ENCODE measurements at places on chromosomes 4 and X.

DNA sequence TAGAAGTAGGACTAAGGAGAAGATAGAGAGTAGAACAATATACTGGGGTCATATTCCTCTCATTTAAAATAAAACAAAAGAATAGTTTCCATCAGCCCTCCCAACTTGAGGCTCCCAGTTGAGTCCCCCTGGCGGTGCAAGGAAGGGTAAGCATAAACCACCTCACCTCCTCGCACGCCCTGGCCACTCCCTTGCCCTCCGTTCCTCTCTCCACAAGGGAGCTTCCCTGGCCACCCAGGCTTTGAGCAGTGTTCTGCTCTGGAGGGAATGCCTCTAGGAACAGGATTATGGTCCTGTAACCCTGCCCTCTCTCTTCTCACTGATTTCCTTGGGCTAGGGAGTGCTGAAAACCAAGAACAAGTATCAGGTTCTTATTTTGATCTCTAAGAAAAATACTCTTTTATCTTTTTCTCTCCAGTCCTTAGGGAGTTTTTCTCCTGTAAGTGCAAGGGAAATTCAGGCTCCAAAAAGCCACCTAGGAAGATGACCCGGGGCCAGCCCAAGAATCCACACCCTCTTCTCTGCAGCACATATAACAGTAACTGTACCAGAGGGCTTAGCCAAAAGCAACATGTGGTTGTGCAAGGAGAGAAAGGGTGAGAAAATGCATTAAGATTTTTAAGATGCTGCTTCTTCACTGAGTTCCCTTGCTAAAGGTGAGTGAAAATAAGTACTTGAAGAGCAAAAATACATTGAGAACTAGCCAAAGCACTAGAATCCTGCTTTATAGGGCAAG is 69.9 kb downstream of the USP38 start:
- DNase-seq, result no peak

GRCh38 chrX:44914532-44915198 is 41.7 kb downstream of the KDM6A start:
- no peak for DNase-seq

- no peak for DNase-seq
Observed at GRCh38 chrX:141903400-141904155, at the start of gene MAGEC1. Gene MAGEC1 (plus strand): TSS chrX:141903894. CDS start chrX:141905073, 1,179 bp downstream.

- no peak for DNase-seq
Observed at GRCh38 chrX:131675596-131676194, 131.8 kb downstream of the OR13H1 start.

DNA sequence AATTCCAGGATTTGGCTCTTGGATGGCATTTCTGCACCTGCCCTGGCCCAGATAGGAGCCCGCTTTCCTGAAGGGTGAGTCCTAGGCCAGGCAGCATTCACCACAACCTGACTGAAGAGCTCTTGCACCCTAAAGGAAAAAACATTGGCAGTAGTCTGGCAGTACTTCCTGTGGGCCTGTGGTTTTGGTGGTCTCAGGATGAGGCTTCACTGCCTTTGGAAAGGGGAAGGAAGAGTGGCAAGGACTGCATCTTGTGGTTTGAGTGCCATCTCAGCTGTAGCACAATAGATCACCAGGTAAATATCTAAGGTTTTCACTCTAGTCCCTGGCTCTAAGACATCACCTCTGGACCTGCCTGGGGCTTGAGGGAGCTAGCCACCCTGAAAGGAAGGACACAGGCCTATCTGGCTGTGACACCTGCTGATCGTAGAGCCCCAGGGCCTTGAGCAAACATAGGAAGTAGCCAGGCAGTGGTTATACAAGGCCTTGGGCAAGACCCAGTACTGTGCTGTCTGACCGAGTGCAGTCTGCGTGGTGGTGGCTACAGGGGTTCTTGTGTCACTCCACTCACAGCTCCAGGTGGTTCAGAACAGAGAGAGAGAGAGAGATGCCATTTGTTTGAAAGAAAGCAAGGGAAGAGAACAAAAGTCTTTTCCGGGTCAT is 28.5 kb upstream of the PRRG1 start:
- no peak for DNase-seq

GRCh38 chr4:40150932-40151331 is 45.9 kb upstream of the RHOH start:
- no peak for DNase-seq

DNA sequence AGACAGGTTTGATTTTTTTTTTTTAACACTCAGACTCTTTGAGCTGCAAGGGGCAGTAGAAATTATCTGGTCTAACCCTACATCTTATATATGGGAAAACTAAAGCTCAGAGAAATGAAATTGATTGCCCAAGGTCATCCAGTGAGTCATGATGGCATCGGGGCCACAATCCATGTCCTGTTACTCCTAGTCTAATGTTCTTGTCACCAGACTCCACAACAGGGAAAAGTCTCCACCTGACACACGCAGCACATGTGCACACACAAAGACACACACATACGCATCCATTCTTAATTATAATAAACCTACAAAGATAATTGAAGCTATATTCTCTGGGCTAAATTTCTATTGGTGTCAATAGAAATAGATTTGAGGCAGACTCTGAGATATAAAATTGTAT is 48.4 kb downstream of the GPC3 start:
- no peak for DNase-seq

GRCh38 chr4:131054489-131055019 is 1958.6 kb downstream of the C4orf33 start:
- no peak for DNase-seq

All from muscle of arm (tissue), 14 donors.